ENCODE measurements at places on chromosomes 12 and 14.

DNA sequence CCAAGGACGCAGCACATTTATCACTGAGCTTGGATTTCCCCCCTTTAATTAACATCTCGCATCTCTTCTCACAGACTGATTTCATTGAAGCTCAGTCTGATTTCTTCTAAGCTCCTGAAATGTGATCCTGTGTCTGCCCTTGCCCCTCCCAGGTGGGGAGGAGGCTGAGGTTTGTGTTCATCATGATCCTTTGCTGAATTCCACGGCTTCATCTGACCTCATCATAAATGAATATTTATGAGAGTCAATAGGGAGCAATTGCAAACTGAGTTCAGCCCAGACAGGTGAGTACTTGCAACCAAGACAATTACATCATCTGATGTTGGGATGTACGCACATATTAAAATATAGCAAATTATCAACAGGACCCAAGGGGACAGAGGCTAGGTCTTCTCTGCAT lies 72.4 kb downstream of the MAP1LC3B2 start:
- no peak for DNase-seq

DNA sequence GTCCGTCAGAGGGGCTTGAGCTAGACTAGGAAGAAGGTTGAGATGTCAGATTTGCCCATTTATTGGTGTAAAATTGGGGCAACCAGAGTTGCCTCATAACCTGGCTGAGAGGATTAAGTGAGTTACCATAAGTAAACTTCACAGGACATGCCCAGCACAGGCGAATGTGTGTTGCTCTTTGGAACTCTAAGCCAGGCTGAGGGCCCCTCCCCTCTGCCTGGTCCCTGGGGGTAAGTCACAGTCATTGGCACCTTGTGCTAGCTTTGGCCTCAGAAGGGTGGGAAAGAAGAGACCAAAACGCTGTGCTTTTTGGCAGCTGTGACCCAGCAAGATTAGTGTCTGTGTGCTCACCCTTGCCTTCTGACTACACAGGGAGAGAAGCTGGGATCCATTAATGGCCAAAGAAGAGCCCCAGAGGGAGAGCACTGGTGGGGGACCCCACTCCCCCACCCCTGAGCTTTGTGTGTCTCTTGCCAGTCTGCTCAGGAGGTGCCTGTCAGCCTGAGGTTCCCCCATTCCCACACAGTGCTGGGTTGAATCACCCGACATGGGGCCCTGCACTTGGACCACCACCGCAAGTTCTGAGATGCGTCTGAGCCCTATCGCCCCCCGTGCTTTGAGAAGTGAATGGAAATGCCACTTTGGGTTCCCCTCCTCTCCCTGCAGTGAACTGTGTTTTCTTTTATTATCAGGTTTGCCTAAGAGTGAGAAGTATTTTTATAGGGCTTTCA lies 74.1 kb downstream of the CACNA1C start:
- no peak for DNase-seq

DNA sequence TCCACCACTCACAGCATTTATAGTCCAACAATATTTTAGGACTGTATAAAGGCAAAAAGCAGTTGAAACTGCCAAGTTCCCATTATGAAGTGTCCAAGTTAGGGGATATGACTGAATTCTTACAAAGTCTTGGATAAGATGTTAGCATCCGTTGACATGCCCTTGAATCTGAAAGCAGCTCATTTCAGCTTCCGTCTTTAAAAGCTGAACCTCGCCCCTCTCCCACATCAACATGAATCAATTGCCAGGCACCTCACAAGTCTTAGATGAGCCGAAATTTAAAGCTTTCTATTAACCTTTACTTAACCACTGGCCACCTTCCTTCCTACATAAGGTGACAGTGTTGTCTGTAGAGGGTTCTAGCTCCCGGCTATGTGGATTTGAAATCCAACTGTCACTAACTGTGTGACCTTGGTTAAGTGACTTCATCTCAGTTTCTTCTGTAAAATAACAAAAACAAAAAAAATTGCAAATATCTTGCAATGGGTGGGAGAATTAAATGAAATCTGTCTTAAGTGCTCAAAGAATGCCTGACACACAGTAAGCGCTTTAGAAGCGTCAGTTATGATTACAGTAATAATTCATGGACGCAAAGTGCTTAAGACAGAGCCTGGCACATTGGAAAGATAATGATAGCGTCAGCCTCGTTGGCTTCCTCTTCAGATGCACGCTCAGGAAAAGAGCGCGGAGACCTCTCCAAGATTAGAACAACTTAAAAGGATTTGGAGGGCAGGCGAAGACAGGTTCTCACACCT lies 1.2 kb downstream of the PPP1CC start:
- no peak for DNase-seq

DNA sequence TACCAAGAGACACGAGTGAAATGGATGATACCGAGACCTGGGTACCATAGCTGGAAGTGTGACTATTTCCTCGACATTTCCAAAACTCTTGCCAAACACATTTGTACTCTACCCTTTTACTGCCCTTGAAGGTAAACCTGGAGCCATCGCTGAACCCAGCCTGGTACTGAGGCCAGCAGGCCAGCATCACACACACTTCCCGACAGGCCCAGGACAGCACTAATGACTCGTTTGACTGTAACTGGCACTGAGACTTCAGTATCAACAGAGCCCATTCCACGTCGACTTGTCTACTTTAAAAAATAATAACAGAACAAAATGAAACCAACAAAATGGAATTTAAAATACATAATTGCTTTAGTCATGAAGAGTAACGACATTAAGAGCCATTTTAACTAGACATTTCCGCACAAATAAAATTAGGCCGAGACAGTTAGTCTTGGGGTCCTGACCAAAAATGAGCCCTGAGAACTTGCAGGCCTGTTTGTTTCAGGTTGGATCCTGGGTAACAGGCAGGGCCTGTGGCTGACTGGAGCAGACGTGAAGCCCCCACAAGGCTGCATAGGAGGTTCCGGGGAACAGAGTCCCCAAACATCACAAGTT lies 94.3 kb downstream of the RIMBP2 start:
- DNase-seq = no peak

DNA sequence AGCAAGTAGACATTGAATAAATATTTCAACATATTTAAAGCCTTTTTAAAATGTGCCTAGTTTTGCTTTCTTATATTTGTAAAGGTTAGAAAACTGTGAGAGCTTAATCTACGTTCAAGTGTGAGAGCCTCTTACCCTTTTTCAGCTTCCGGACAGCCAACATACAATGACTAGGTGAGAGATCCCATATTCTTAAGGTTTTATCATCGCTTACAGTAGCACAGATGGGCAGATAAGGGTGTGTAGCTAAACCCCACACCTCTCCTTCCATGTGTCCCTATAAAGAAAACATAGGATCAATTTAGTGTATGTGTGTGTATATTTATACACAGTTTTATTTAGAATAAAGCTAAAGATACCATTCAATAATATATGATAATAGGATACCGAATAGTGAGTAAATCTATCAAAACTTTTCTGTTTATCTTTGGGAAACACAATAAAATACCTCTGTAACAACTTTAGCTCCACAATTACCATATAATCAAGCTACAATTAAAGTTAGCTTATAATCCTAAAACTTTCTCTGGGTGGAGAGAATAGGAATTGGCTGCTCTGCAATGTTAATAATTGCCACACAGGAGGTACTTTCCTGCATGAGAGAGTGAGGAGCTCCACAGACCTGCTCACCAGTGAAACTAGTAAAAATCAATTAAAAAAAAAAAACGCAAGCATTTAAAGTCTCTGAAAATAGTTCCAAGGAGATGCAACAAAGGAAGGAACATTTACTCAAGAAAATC lies 110.8 kb downstream of the EML5 start:
- no peak for DNase-seq

DNA sequence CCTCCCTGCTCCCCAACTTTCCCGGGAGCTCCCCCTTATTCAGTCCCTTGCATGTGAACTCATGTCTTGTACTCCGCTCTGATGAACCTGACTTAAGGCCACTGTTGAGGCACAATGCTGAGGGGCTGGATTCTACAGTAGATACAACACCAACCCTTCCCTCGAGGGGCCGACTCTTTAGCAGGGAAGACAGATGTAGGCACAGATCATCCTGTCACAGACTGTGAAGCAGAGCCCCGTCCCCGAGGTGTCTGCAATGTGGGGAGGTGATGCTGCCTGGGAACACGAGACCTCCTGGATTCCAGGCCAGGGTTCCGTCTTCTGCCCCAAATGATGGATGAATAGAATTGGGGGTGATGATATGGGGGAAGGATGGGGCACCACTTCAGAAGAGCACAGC lies 175.1 kb downstream of the CHST11 start:
- no peak for DNase-seq

GRCh38 chr12:67911275-67911600 lies 78.0 kb upstream of the IFNG-AS1 start:
- no peak for DNase-seq

DNA sequence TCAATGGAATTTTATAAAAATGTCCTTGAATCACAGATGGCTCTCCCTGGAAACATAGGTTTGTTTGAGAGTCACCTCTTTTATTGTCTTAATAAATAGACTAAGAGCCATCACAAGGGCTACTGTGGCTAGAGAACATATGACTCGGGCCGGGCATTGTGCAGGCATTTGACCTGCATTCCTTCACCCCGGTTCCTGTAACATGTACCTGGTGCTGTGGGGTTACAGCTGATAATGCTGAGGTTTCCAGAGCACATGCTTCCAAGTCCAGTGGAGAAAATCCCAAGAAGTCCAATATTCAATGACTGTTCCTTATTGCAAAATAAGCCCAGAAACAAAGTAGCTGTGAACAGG lies 1.0 kb upstream of the ACACB start:
- no peak for DNase-seq

GRCh38 chr14:77667331-77667730 lies 40.5 kb downstream of the ALKBH1 start:
- DNase-seq = no peak

- no peak for DNase-seq
Observed at GRCh38 chr12:57875753-57876547, 29.4 kb upstream of the CTDSP2 start.

DNA sequence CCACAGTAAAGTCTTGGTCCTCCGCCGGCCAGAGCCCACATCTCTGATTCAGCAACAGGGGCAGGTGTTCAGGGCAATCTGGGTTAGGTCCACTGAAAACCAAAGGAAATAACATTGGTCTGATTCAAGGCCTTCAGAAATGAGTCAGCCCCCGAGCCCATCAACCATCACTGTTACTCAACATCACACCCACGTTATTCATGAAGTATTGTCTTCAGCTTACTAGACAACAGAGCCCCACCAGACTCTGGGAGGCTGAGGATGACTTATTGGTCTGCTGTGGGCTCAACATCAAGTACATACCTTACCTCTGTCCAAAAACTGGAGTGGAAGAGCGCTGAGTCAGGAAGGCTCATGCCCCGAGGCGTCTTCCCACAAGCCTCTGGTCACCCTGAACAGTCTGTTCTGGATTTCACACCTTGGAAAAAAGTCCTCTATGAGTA lies 97.5 kb downstream of the ZFP36L1 start:
- no peak for DNase-seq

DNA sequence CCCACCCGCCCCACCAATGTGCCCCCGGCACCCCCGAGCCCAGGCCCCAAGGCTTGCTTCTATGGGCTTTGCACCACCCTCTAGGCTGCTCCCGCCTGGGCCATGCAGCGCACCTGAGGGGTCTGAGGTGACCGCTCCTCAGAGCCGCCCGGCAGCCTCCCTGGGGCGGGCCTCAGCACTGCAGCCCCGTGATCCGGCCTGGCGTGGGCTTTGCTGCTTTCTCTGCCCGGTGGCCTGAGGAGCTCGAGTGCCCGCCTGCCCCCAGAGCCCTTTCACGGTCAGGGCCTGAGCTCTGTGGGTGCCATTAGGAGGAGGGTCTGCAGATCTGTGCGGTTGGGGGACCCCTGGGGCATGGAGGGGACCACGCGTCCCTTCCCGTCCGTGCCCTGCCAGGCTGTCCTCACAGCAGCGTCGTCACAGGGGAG lies 6.2 kb downstream of the MTA1 start:
- DNase-seq = no peak

DNA sequence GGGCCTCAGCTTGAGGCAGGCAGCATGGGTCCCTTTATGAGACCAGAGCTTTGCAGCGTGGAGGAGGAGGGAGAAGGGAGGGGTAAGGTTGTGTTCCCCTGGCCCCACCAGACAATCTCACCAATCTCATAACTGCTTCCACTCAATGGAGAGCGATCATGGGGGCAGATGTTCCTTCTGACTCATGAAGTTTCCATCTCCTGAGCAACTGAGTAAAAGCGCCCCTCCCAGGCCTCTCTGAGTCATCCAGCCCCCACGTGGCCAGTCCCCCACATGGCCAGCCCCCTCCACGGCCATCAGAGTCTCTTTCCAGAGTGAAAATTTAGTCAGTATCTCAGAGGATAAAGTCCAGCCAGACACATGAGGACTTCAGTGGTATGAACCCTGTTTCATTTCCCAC lies 39.2 kb upstream of the PLXNC1 start:
- no peak for DNase-seq

DNA sequence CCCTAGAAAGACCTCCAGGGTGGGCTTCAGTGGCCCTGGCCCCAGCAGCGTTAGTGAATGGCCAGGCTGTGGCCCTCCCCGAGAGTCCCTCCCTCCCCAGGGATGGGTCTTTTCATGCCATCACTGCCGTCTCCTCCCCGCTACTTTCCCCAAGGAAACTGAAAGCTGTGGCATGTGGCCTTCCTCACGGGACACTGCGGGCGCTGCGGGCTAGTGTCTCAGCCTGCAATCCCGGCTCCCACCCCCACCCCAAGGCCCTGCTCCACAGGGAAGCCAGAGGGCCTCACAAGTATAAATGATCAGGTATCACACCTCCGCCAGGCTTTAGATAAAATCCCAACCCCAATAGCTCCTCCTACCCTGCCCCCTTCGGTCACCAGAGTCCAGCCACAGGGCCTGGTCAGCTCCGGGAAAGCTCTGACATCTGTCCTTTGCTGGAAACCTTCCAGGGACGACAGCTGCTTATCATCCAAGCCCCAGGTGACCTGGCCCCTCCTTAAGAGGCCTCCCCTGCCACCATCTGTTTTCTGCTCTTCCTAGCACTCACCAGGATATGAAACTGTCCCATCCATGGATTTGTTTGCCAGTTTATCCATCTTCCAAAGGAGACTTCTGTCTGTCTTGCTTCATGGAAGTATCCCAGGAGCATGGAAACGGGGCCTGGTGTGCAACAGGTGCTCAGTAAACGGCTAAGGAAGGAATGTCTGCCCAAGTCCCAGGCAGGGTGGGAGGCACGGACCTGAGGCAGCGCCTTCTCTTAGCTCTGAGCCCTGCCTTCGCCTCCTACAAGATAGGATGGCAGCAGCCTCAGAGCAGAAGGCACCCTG lies 31.6 kb downstream of the CCDC85C start:
- DNase-seq = no peak

GRCh38 chr14:32077081-32078022 lies at the start of gene ARHGAP5:
Gene ARHGAP5, plus strand, starts transcription at chr14:32077304. Its CDS starts 13,366 bp downstream, at chr14:32090670.
- DNase-seq = peak; percentile 25

DNA sequence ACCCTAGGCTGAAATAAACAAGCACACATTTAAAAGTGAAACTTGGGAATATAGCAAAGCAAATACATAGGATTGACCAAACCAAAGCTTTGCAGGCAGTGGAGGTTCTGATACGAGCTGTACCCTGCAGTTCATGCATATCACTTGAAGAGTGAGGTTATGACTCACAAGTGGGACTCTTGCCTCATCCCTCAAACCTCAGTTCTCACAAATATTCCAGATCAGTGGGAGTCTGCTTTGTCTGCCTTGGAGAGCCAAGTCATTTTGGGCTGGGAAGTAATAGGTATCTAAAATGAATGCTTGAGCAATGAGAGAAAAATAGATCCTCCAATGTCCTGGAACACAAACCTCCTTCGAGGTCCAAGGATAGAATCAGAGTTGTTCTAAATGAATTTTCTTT lies 116.4 kb downstream of the LRIG3 start:
- DNase-seq = no peak

- no peak for DNase-seq
Observed at GRCh38 chr14:20671597-20672283, 12.6 kb upstream of the RNASE4 start.

All from stimulated activated CD4-positive, alpha-beta T cell treated with anti-CD3 and anti-CD28 coated beads, TNF-alpha, amount 100 ng/mL, for 1 hour (primary cell).